Amygdala (tissue), 56 donors: ENCODE measurements at places on chromosomes 6 and 20.

DNA sequence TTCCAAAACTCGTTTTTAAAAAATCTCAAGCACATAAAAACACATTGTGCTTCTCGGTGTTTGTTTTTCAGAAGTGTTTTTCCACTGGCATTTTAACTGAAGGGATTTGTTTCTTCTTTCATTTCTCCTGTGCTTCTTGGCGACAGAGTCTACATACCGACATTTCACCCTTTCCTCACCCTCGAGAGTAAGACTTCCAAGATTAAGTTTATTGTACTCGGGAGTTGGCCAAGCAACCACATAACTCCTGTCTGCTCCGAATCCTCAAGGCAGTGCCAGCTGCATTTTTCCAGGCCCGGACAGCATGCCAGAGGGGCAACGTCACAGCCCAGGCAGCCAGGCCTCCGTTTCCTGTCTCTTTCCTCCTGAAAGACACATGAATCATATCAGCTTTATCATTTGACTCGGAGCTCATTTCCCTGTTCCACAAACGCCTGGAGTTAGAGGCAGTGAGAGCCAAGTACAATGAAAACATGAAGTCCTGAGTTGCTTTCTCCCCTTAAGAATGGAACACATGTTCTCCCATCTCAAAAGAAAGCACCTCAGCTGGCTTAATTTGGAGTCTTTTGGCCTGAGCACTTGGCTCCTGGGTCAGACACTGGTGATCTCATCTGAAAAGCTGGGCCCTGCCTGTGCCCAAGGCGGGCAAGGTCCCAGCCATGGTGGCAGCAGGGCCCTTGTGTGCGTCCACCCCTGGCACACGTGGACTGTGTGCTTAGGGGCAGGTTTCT is 23.2 kb upstream of the FAM50B start:
- DNase-seq = no peak

GRCh38 chr6:100998111-100998510 is 117.0 kb upstream of the ASCC3 start:
- no peak for DNase-seq

GRCh38 chr6:18284261-18284660 is 19.9 kb upstream of the DEK start:
- no peak for DNase-seq

DNA sequence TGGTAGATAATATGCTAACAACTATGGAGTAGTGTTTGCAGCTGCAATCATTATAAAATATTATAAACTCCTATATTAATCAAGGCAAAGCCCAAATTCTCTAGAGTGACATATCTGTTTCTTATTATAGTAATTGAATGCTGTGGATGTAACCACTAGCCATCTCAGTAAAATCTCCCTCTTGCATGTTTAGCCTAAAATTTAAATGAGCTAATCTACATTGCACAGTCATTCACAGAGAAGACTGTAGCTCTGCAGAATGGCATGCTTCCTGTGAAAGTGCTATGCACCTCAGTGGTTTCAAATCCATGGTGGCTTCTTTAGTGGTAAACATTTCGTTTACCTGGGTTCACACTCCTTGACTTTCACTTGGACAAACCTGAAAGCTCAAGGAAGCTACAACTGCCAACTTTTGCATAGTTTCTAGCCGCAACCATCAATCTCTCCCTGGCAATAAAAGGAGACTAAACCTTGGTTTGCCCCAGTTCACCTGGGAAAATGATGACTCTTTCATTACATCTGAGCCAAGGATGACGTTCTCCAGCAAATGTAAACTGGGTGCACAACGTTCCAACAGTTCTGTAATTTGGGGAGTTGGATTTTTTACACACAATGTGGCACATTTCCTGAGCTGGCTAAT is 47.2 kb downstream of the FILIP1 start:
- no peak for DNase-seq

GRCh38 chr6:169997187-169997929 is 245.9 kb downstream of the ERMARD start:
- DNase-seq = no peak

- no peak for DNase-seq
Observed at GRCh38 chr6:34497411-34497810, 31.5 kb downstream of the PACSIN1 start.

- DNase-seq = no peak
Observed at GRCh38 chr6:120779441-120779840, 554.8 kb downstream of the TBC1D32 start.

DNA sequence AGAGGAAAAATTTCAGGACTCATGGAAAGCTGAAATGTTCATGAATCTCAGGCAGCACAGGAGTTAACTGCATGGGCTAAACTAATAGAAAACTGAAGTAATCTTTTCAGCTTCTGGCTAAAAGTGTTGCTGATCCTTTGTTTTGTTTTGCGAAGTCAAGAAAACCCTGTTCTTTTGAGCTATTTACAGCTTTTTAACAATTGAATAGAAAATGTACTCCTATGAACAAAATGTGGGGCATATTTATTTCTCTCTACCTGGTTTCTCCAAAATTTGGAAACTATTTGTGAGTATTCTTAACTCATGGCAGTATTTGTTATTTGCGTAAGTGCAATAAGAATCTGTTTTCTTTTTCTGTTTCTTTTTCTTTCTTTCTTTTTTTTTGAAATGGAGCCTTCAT is 818.8 kb upstream of the CITED2 start:
- no peak for DNase-seq

- no peak for DNase-seq
Observed at GRCh38 chr6:118736440-118736839, 85.0 kb upstream of the CEP85L start.

DNA sequence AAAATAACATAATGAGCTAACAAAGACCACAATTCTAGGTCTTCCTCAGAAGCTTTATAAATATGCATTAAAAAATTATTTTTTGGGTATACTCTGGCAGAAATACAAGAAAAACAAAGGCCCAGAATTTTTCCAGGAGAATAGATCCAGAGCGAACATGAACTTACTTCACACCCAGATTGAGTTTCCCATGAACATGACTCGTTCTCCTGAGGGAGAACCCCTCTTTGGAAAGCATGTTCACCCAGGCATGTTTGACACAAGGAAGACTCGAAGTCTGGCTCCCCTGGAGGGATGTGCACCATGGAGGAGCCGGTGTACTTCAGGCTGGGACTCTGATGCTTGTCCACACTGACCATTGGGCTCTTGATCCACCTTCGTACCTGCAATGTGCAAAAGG is 56.1 kb downstream of the SGK1 start:
- DNase-seq = no peak

DNA sequence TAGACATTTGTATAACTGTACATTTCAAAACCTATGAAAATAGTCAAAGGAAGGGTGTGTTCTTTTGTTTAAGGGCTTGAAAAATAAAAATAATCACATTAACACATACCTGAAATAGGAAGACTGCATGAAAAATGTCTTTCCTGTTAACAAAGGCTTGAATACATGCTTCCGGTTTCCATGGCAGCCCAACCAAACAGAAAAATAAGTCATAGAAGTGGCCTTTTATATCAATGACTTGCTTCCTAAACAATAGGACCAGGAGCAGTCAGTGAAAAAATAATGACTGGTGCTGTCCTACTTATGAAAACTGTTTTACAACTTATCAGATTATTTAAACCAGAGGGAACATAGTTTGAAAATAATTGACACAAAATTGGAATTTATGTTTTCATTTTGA is 412.6 kb upstream of the PLCB4 start:
- no peak for DNase-seq

GRCh38 chr20:15241681-15242080 is 904.3 kb upstream of the FLRT3 start:
- no peak for DNase-seq

- DNase-seq = no peak
Observed at GRCh38 chr20:47668313-47669151, 116.7 kb downstream of the SULF2 start.

DNA sequence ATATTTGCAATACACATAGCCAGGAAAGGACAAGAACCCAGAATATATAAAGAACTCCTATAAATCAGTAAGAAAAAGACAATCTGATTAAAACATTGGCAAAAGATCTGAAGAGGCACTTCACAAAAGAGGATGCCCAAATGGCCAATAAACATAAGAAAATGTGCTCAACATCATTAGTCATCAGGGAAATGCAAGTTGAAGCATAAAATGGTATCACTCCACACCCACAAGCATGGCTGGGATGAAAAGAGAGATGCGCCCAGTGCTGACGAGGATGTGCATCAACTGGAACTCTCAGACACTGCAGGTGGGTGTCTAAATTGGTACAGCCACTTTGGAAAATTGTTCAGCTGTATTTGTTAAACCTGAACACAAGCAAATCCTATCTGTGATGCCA is 42.4 kb upstream of the MLN start:
- no peak for DNase-seq
